ENCODE measurements at places on chromosomes 11 and 22.
A peak's percentile ranks its signal among the peaks of the same experiment; 100 is the strongest.

DNA sequence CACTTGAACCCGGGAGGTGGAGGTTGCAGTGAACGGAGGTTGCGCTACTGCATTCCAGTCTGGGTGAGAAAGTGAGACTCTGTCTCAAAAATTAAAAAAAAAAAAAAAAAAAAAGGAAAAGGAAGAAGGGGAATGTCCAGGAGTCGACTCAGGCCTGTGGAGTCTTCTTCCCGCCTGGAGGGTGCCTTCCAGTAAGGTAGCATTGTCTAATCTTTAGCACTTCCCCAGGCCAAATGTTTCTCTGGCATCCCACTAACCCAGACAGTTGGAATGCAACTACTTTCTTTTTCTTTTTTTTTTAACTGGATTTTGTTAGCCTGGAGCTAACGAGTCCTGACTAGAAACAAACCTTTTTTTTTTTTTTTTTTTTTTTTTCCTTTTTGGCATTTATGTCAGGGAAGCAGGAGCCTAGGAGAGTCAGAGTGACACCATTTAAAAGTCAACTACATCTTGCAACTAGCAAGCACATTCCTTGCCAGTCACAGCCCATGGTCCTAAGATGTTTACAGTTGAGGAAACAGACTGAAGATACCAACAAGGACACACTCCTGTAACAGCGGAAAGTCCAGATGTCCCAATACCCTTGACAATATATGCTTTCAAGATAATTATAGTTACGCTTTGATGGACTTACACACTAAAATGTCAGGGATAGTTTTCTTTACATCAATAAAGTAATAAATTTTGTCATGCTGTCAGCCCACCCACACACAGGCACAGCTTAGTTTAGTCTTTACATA lies 10.6 kb downstream of the PLET1 start:
- no peak for DNase-seq

DNA sequence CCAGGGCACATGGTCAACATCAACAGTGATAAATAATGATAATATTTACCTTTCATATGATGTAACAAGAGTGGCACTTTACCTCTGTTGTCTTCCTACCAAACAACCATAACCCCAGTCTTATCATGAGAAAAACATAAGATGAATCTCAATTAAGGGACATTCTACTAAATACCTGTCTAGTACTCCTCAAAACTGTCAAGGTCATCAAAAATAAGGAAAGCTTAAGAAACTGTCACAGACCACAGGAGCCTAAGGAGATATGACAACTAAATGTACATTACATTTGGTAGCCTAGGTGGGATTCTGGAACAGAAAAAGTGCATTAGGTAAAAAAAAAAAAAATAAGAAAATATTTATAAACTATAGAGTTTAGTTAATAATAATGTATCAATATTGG lies 118.1 kb downstream of the CCDC34 start:
- no peak for DNase-seq

GRCh38 chr22:36660510-36660840 lies 43.1 kb downstream of the CACNG2 start:
- DNase-seq: no peak

- DNase-seq: no peak
Measured at GRCh38 chr11:13876423-13876822, 86.1 kb upstream of the SPON1 start.

DNA sequence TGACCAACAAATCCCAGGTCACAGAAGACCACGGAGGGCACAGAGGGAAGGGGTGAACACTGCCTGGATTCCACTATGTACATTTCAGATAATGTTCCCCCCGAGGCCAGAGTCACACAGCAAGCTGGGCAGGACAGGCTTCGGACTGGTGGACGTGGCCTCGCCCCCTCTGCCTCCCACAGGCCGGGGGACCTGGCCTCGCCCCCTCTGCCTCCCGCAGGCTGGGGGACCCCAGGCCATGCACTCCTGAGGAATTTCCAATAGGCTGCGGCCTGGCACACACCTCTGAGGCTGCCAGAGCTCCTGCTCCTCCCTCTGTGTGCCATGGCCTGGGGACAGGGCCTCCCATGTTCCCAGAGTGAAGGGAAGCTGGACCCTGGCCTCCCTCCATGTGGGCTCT lies 1352.8 kb downstream of the BRD1 start:
- no peak for DNase-seq

GRCh38 chr11:109939166-109939810 lies 153.9 kb upstream of the ZC3H12C start:
- no peak for DNase-seq

- no peak for DNase-seq
Measured at GRCh38 chr11:95919514-95919913, 4.4 kb downstream of the MTMR2 start.

DNA sequence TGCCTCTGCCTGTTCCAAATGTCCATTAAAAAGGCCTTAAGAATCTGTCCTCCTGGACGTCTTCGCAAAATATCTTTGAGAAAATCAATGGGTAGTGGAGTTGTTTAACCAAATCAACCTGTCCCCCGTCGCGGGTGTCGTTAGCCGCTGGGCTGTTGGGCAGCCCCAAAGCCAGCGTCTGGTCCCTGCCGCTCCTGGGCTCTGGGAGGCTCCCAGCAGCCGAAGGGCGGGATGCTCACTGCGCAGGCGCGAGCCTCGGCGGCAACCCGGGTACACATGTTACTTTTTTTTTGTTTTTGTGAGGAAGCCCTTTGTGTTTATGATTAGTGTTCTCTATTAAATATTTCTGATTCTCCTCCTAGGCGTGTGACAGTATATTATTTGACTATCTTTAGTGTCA lies 12.6 kb downstream of the MMP10 start:
- DNase-seq: no peak

- no peak for DNase-seq
Measured at GRCh38 chr11:64856382-64857227, 12.2 kb upstream of the CDC42BPG start.

DNA sequence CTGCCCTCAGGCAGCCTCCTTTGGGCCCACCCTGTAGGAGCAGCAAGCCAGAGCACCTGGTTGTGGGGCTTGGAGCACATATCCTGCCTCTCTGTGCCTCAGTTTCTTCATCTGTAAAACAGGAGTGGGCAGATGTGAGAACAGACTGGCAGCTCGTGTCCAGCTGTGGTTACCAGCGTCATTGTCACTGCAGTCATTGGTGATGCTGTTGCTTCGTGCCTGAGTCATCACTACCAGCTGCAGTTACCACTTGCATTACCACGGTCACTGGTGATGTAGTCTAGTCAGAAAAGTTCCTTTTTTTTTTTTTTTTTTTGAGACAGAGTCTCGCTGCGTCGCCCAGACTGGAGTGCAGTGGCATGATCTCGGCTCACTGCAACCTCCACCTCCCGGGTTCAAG lies 20.4 kb downstream of the RSPH14 start:
- no peak for DNase-seq

GRCh38 chr11:132028380-132029240 lies 658.2 kb downstream of the NTM start:
- no peak for DNase-seq

DNA sequence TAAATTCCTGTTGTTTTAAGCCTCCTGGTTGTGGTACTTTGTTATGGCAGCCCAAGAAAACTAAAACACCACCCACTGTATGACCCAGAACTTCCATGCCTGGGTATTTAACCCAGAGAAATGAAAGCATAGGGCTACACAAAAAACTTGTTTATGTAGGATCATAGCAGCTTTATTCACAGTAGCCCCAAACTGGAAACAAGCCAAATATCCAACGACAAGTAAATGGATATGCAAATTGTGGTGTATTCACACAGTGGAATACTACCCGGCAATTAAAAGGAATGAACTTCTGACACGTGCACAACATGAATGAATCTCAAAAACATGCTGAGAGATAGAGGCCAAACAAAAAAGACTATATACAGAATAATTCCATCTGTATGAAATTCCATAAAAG lies 62.2 kb upstream of the NAV2 start:
- DNase-seq: no peak

DNA sequence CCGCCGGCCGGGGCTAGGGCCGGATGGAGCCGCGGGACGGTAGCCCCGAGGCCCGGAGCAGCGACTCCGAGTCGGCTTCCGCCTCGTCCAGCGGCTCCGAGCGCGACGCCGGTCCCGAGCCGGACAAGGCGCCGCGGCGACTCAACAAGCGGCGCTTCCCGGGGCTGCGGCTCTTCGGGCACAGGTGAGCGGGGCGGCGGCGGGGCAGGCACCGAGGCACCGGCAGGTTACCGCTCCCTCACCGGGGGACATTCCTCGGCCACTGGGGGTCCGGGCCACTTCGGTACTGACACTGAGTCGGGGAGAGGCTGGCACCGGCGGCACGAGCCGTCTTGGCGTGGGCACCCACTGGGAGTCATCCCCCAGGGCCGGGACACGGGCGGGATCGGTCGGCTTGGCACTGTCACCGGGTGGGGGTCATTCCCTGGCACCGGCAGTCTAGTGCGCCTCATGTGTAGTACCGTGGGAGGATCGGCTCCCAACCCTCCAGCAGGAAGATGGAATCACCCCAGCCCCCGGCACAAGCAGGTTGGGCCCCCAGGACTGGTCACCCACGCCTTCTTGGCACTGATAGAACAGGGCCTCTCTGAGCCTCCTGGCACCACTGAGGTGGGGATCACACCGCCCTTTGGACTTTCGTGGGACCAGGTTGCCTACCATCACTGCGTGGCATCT lies 511 bp downstream of the DGKZ start:
- DNase-seq: no peak

DNA sequence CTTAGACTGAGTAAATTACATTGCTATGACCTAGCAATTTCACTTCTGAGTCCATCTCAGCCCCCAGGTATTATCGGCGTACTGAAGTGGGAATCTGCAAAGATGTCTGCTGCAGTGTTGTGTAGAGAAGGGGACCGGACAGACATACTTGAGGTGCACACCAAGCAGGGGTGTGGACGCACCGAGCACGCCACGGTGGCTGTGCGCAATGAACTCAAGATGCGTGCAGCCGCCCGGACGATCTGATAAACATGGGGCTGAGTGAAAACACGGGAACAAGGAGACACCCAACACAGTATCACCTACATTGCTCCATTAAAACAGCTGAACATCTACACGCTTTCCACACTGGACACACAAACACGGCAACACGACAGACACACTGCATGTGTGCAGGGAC lies 454.3 kb downstream of the OPCML start:
- DNase-seq: no peak

DNA sequence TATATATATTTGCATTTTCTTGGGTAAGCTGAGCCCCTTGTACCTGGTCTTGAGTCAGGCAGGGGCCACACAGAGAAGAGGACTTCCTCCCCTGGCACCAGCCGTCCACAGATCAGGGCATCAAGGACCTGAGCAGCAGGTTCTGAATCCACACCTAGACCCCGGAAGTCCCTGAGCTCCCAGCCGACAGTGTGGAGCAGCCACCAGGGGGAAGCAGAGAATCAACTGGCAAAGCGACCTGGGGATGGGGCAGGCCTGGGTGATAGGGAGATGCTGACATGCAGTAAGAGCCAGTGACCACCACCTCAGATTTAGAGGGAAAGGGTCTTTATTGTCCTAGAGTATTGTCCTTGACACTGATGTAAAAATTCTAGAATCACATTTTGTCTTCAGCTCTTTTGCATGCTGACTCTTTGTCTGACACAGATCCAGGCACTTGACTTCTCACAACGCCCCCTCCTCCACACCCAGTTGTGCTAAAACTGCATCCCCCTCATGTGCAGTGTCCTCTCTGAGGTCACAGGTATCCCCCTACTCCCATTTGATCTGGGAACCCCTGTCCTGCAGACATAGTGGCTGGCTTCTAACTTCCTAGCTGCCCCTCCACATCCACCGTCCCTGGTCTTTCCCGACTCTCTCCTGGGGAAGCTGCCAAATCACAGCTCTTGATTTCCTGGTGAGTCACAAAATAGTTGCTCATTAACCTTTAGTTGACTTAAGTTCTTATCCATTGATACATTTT lies 109.3 kb downstream of the GGTLC2 start:
- DNase-seq: peak; percentile 59

DNA sequence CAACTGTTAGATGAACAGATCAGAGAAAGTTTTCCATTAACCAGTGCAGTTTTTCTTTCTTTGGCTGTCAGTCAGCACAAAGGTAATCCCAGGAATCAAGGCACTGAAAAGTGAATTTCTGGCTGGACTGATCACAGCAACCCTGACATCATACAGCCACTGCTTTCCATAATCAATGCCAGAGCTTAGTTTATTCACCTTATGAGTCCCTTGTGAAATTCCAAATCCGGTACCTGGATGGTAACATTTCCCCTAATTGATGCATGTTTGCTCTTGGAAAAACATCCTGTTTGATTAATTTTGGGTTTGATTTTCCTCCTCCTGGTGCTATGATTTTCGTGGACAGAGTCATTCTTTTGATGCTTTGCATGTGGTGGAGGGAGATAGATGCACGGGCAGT lies 319.8 kb downstream of the INSC start:
- DNase-seq: no peak

DNA sequence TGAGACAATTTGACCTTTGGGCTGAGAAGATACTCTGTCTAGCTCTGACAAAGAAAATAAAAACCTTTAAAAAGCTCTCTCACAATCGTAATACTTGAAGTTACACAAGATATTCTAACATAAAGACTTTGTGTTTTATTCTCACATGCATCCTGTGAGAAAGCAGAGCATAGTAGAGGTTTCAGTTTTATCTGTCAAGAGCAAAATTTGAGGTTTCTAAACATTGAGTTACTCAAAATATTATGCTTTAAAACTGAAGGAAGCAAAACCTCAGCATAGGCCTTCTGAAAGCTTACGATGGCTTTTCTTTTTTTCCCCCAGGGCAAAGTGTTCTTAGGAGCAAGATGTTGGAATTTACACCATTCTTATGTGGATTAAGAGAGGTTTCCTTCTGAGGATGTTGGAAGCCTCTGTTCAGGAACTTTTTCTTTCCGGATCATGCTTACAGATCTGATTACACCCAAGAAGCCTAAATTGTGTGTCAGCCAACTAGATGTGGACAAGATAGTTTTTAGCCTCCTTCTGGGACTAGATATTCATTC lies 15.0 kb upstream of the OR51M1 start:
- no peak for DNase-seq

GRCh38 chr11:111412293-111412692 lies 33.2 kb upstream of the POU2AF1 start:
- DNase-seq: no peak

DNA sequence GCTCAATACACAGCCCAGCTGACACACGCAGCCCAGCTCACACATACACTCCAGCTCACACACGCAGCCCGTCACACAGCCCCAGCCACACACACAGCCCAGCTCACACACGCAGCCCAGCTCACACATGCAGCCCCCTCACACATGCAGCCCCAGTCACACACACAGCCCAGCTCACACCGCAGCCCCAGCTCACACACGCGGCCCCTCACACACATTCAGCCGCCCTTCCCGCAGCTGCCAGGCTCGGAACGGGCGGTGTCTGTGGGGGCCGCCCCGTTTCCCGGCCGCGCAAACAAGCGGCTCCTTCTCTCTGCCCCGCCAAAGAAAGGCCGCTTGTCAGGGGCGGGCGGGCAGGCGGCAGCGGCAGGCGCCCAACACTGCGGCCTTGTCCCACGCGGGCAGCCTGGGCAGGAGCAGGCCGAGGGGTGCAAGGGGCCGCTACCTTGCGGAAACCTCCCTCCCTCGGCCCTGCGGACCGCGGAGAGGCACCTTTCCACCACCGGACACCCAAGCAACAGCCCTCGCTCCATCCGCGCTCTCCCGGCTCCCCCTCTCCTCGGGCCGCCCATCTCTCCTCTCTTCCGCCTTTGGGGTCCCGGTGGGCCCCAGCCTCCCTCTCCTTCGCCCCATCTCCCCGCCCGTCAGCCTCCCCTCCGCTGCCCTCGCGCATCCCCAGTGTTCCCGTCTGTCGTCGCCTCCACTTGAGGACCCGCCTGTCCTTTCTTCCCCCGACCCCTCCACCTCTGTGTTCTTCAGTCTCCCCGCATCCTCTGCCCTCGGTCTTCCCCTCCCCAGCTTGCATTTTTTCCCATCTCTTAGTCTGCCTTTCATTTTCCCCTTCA lies 2.2 kb downstream of the PHLDB1 start:
- DNase-seq: no peak

GRCh38 chr22:45648301-45649117 lies 23.1 kb upstream of the ATXN10 start:
- no peak for DNase-seq

Measured in activated T-helper 9 cell treated with anti-CD3 and anti-CD28 coated beads, Interleukin-2, amount 50 U/mL, for 16 hours (primary cell).